Neural progenitor cell (in vitro differentiated cells): ENCODE measurements at places on chromosomes 5 and 9.

DNA sequence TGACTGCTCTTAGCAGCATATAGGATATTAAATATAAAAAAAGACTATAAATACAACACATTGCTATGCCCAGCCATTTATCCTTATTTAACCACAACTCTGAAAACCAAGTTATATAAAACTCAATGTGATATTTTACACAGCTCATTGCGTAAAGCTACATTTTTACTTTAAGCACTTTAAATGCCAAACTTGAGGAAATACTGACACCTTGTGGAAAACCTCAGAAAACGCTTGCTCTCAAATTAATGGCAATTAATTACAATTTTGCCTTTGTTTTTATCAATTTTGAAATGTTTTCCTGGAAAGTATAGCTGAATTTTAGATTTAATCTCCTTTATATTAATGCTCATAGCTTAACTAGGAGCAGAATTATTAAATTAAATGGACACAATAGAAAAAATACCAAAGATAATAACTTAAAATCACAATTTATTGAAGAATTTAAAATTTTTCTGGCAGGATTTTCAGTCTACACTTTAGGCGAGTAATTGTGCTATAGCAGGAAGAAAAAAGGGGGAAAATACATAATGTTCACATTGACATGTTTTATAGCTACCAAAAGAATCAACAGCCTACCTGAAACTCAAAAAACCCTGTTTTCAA, 25.2 kb upstream of the PLAC8L1 start:
- DNase-seq = peak; percentile 33

DNA sequence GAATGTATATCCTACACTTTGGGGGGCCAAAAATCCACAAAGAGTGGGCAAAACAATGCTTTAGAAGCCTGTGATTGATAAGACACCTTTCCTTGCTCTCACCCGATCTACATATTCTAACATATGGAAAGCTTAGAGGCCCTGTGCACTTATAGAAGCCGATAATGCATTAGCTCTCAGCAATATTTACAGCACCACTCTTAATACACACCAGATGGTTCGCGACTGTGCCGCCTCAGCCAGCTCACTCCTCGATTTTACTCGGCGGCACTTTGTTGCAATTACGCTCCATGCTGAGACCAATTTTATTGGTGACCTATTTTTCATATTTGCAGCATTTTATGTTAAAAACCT, 18.8 kb downstream of the NR2F1 start:
- DNase-seq = peak; percentile 17

GRCh38 chr9:14219850-14220249, 94.1 kb downstream of the NFIB start:
- no peak for DNase-seq

- DNase-seq = no peak
These were observed 456.4 kb downstream of the GADD45G start for GRCh38 chr9:90061187-90061586.

DNA sequence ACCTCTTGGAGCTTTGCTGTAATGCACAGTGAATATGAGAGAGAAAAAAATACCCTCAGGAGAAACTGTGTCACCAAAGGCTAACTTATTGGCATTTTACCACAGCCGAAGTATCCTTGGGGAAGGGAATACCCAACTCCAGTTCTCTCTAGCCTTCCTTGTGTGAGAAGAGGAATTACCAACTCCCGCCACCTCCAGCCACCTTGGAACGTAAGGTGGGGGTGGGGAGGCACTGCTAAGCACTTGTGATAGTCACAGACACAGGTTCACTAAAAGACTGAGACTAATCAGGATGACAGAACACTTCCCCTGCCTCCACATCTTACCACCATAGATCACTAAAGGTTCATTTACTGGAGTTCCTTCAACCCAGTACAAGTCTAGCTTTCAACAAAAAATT, 102.0 kb upstream of the ADAMTS19 start:
- DNase-seq = no peak

DNA sequence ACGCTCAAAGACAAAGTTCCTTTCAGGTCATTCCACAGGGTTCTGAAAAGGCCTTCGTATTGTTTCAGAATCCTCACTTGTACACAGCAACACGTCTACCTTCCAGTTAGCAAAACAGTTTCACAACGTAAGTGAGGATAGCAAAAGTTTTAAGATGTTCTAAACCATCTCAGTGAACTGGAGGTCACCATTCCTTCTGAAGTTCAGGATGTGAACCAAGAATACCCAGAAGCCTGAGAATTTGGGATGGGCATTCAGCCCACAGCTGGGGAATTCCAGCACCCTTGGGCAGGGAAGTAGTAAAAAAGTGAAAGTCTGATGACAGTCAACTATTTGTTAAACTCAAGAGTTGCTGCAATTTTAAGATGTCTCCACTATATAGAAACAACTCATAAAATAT, 224.5 kb downstream of the BNC2 start:
- no peak for DNase-seq
